ENCODE measurements at places on chromosomes 6 and 20. TPM values are rescaled to one million over a fixed set of nuclear protein-coding genes. Genes with fewer than 3 reads are reported as not detected.

- DNase-seq, result no peak
Measured at GRCh38 chr6:130781557-130781956, 45.6 kb upstream of the SMLR1 start.

DNA sequence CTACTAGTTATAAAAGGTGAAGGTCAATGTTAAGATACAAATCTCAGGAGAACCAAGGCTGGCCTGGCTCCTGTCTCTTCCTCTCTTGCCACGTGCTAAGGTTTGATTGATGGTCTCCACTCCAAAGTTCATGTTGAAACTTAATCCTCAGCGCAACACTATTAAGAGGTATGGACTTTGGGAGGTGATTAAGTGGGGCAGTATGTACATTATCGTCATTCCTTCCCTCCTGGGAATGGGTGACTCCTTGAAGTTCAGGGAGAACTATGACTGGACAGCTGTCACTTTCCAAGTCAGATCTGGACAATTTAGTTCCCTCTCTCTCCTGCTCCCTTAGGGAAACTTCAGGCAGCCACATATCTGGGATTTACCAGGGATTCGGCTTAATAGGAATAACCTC lies 50.5 kb downstream of the KCNK5 start:
- no peak for DNase-seq

DNA sequence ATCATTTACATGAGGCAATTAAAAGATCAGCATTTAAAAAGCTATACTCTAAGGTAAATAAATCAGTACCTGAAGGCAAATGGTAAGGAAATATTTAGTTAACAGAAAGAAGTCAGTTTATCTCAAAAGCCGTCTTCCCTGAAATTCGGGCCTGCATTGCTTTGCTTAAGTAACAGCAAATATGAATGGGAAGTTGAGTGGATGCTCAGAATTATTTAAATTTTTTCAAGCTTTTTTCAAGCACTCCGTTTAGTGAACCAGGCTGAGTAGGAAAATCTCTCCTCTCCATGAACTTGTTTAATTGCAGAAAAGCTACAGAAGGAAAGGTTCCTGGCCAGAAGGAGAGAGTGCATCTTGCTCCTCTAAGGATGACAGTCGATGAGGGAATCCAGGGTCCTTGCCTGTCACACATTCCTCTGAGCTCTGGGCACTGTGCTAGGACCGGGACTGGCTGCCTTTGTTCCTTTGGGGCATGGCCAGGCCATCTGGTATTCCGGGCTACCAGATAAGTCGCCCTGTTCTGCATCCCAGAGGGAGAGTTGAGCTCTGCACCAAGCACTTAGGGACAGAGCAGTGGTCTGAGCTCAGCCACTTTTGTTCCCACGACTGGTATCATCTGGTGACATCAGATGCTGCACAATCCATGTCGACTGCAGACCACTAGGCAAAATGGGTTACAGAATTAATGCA lies 77.6 kb downstream of the RIN2 start:
- DNase-seq, result no peak

- DNase-seq, result no peak
Measured at GRCh38 chr6:110250838-110251237, 70.6 kb downstream of the CDC40 start.

Gene AKAP12
- 6.5 TPM for total RNA-seq

GRCh38 chr20:36542516-36543183 lies 1.3 kb downstream of the MYL9 start:
- no peak for DNase-seq

DNA sequence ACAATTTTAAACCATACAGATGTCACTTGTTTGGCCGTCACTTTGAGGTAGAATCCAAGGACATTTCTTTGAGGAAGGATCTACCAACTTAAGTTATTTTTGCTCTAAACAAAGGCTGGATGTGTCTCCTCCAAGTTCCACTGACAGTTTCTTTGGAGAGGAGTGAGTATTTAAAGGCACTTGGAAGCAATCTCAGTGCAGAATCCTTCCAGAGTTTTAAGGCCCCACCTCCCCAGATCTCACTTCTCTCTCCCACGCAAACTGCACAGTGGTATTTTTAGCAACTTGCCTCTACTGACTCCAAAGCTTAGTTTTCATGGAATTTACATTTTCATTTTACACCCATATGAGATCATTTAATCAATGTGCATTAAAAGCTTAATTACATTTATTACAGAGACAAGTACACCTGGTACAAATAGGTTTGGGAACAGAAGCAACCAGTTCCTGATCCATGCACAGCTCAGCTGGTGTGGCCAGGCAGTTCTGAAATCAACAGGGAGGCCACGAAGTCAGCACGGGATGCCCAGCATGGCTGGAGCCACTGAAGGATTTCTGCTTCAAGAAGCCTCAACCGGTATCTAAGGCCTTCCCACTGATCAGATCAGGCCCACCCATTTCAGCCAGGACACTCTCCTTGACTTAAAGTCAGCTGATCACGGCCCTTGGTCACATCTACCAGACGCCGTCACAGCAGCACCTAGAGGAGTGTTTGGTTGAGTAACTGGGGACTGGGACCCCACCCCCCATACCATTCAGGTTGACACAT lies 109.8 kb downstream of the SYCP2 start:
- no peak for DNase-seq

GRCh38 chr6:161406646-161407045 lies 132.8 kb upstream of the AGPAT4 start:
- DNase-seq, result no peak

Gene MUC22
- not detected for total RNA-seq

Gene RPRD1B
- total RNA-seq, result 13.5 TPM

Gene VSX1
- not detected for total RNA-seq

- no peak for DNase-seq
Measured at GRCh38 chr20:829551-829950, 4.0 kb upstream of the FAM110A start.

DNA sequence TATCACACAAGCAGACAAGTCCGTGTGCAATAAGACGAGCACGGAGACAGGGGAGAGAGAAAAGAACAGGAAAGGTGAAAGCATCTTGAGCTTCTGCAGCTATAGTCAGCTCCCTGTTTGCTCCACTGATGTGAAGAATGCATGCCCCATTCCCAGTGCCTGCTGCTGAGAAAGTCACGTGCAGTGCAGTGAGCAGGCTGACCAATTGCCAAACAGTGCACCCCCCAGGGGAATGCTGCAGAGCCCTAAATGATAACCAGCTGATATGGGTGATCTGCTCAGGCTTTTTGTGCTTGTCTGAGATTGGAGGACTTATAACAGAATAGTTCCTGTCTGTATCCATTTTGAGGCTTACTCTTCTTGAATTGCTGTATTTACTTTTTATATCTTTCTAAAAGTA lies 121.5 kb downstream of the PACRG start:
- DNase-seq, result no peak

DNA sequence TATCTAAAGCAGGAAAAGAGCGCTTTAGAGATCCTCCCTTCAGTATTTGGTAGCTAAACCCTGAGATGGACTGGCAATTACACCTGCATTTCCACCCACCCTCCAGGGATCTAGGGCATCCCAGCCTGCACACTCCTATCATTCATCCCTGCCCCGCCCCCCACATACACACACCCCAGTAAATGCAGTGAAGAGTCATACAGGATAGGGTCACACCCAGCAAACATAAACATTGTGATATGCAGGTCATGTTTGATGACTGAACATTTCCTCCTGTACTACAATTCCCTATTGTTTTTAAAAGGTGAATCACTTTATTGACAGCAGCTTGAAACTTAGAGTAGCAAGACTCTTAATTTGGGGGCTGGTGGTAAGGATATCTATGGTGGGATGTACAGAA lies 112.9 kb downstream of the FOXO3 start:
- DNase-seq, result no peak

Gene VSTM2L
- total RNA-seq, result 1.6 TPM

- no peak for DNase-seq
Measured at GRCh38 chr6:159989492-159990480, 20.9 kb downstream of the IGF2R start.

Gene LAMA4
- 16.4 TPM for total RNA-seq

- no peak for DNase-seq
Measured at GRCh38 chr6:7541175-7542064, at the start of gene DSP. DSP (plus strand) TSS chr6:7541671; CDS start chr6:7541916, 245 bp downstream.

DNA sequence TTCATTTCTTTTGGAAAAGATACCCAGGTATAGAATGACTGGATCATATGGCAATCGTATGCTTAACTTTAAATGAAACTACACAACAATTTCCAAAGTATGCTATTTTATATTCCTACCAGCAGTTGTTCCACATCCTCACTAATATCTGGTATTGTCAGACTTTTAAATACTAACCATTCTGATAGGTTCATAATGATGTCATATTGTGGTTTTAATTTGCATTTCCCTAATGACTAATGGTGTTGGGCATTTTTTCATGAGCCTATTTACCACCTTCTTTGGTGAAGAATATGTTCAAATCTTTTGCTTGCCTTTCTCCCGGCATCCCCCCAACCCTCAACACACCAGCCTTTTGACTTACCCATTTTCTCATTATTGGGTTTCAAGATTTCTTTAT lies 96.2 kb upstream of the HMGN3 start:
- no peak for DNase-seq

GRCh38 chr20:9689041-9689440 lies 149.8 kb downstream of the PAK5 start:
- DNase-seq, result no peak

Gene SYTL3
- 1.0 TPM for total RNA-seq

- DNase-seq, result no peak
Measured at GRCh38 chr6:69784595-69785377, 12.0 kb downstream of the LMBRD1 start.

GRCh38 chr20:54633374-54634355 lies 158.3 kb downstream of the DOK5 start:
- DNase-seq, result no peak

DNA sequence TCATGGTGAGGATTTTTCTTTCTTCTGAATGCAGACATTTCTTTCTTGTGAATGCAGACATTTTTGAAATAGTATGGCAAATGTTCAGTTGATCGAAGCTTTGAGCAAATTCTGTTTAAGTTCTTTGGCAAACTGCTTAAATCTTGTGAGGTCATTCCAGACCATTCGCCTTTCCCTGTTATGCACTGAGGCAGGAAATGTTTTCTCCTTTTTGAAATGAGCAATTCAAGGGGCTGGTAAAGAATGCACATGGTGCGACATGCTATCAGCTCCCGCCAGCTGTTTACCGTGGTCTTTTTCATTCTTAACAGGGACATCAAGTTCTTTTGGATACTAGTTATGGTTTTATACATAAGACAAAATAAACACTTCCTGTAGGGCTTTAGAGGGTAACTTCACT lies 112.0 kb upstream of the CCN2 start:
- DNase-seq, result no peak

DNA sequence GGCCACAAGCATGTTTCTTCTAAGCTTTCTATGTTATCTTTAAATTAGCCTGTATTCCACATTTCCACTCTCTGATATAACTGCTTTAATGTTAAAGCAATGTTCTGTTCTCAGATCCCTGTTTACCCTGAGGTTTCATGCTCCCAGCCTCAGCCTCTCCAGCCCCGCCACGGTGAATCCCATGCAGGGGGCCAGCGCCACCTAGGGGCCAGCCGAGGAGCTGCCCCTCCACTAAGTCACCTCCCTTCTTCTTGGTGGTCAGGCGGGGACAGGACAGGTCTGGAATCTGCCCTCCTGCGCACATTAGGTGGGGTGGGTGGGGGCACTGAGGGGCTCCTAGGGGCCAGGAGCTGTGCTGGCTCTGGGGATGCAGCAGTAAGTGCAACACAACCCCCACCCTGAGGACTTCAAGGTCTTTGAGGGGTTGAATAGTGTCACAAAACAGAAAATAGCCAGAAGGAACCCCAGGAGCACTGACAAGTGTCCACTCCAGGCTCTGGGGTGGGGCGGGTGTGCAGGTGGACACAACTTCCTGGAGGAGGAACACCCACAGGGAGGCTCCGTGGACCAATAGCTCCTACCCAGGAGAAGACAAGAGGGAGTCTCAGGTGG lies 61.6 kb downstream of the RAB44 start:
- peak; percentile 50 for DNase-seq

Gene BPIFB4
- total RNA-seq, result not detected

Gene KHDRBS2
- total RNA-seq, result not detected

DNA sequence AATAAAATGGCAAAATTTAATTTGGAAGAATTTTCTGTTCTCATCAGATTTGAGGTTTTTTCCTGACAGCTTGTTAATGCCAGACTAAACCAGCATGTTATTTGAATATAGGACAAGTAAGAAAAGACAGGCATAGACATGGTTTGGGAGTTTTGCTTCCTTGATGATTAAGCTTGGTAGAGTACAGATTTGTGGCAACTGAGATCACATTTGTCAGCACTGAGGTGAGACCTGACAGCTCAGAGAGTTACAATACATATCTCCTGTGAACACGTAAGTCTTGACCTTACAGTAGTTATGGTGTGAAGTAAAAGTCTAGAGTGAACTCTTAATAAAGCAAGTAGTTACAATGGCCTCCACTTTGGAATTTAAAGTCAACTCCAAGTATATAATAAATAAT lies 34.5 kb downstream of the CENPW start:
- DNase-seq, result no peak
